Fibroblast of skin of right quadriceps (primary cell): ENCODE measurements at places on chromosomes 2 and 18.

GRCh38 chr18:7457262-7457661 lies 109.9 kb upstream of the PTPRM start:
- no peak for DNase-seq

DNA sequence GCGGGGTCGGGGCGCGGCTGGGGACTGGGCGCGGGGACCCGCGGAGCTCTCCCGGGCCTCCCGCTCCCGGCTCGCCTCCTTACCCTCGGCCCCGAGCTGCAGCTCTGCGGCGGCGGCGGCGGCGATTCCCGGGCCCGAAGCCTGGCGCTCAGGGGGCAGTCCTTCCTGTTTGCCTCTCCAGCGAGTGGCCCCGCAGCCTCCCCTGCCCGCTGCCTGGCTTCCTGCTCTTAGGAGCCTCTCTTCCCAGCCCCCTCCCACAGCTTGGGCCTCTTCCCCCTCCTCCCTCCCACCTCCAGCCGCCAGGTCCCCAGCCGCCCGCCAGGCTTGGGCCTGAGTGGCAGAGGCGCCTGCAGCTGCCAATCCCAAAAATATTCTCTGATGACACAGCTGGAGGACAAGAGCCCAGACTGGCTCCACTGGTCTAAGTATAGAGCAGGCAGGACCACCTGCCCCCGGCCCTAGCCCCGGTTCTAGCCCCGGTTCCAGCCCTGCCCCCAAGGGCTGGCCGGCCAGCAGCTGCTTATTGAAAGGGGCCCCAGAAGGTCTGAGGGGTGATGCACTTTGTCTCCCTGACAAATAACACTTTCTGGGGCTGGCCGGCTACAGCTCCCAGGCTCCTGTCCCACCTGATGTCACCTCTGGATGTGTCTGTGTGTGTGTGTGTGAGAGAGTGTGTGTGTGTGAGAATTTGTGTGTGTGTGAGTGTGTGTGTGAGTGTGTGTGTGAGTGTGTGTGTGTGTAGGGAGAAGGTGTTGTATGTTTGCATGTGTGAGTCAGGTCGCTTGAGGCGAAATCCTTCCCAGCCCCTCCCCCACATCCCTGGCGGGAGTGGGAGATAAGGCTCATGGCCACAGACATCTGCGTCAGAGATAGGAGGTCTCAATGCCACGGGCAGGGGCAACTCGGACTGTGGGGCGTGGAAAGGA lies at the start of gene OBSL1:
OBSL1 (minus strand) TSS at position 229 of the 926 bp plus-strand sequence. CDS start 307 bp downstream, outside the sequence.
- DNase-seq: peak; percentile 77

DNA sequence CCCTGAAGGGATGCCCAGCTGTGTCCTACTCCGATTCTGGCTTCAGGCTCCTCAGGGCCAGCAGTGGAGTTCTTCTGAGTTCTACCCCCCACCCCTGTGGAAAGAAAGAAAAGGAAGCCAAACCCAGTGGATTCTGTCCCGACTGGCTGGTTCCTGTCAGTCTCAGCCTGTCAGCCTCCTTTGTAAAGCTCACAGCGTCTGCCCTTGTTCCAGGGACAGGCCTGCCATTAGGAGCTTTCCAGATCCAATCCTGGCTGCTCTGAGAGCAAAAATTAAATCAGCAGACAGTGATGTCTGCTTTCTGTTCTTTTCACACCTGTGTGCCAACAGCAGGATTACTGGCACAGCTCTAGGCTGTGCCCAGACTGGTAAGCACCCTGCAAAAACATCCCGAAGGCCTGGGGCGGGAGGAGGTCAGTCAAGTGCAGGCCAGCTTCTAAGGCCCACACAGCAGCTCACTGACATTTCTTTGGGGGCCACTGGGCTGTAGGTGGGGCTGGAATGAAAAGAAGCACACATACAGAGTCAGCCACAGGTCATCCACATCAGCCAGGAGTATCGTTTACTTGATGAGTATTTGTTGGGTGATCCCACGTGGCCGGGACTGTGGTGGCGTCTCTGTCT lies 69.1 kb downstream of the EHD3 start:
- DNase-seq: no peak

- DNase-seq: no peak
Observed at GRCh38 chr18:5253910-5254309, 41.6 kb downstream of the ZBTB14 start.

GRCh38 chr18:50814395-50814794 lies 5.4 kb downstream of the MRO start:
- DNase-seq: no peak

DNA sequence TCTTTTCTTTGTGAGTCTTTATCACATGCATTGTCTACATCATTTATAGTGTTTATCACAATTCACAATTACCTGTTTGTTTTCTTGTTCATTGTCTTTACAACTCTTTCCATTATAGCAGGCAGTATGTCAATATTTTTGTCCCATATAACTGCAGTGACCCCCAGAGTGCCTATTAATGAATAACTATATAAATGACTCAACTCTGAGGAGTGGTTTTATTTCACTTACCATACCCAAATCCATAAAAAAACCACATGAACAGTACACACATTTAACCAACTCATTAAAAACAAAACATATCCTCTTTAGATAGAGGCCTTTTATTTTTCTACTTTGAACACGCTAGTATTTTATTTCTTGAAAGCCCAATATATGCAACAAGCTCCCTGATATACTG lies 1419.1 kb upstream of the NXPH2 start:
- no peak for DNase-seq

DNA sequence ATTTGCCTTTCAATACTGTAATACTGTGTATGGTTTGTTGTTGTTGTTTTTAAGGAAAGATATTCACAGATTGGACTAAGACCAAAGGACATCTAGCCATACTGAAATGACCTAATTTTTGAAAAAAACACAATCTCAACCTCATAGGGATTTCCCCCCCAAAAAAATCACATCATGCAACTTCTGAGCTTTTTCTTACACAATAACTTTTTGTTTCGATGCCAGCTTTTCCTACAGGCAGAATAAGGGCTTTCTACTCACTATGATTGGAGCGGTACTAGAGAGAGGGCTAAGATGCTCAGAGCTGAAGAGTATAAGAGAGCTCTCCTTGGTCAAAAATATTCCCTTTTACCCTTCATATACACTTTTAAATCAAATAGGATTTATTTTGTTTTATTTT lies 32.4 kb upstream of the SLC3A1 start:
- no peak for DNase-seq

DNA sequence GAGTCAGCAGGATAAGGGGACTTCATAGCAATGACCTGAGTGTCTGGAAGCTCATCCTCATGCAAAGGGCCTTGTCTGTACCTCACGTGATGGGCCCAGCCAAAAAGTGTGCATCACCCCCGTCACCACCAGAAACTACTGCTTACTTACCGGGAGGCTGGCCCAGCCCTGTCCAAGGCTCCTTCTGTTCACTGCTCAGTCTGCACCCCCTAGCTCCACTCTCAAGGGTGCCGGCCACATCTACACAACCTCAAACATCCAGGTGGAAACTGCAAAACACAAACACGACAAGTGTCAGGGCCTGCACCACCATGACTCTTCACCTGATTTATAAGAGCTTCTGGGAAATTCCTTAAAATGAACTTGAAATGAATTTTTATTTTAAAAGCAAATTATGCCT lies 55.1 kb downstream of the ADD2 start:
- DNase-seq: no peak

DNA sequence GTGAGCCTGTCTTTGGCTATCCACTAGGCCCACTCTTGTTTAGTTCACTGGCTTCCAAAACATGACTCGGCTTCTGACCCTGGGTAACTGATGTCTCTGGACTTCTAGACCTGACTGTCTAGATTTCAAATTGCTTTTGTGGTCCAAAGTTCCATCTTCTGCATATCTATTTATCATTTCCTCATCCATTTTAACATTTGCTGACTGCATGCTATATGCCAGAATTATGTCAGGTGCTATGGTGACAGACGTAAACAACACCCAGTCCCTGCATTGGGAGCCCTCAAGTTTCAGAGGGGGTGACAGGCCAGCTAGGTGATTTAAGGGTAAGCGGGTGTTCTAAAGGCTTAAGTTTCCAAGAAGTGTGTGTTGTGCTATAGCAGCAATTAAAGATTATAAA lies 140.9 kb downstream of the PIEZO2 start:
- DNase-seq: no peak
